ENCODE measurements at places on chromosomes 5 and 9. TPM values are rescaled to one million over a fixed set of nuclear protein-coding genes. Genes with fewer than 3 reads are reported as not detected.

DNA sequence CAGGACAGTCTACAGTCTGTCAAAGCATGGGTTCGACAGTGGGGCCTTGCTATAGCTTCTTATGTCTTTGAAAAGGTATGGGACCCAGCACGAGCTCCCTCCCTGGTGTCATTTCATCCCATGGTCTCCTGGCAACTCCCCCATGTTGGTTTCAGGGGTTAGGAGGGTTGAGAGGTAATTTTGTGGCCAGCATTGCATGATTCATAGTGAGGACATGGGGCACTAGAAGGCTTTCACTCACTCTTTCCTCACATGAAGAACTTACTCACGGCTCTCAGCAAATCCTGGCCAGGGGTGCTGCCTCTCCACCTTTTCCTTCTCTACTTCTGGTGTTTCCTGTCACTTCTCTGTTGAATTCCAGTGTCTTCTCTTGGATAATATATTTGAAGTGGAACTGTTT lies 134.7 kb upstream of the TNPO1 start:
- no peak overlapping the region for H3K27ac ChIP-seq
- H3K4me3 ChIP-seq, result no peak overlapping the region
- no peak for DNase-seq
- no peaks in the 10 kb centered on the region for H3K4me1 ChIP-seq
- no peaks in the 10 kb centered on the region for H3K36me3 ChIP-seq

DNA sequence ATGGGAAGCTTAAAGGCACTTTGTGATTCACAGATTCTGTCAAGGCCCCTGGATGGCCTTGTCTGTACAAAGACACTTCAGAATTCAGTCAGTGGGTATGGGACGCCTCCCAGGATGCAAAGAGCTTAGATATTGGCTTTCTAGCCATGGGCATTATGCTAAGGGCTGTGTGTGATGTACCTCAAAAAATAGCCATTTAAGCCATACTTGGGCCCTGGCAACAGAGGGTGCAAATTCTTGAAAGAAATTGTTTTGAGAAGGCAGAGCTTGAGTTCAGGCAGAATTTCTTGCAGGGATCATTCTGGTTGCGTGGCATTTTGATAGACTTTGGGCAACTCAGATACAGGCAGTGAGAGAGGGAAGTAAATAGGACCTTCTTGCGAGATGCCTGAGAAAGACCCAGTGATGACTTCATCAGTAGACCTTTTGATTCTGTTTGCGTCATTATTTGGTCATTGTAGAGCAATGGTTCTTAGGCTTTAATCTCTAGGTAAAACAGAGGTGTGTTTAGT lies 3.9 kb downstream of the CYFIP2 start:
- no peaks in the 10 kb centered on the region for H3K4me1 ChIP-seq
- no peaks in the 10 kb centered on the region for H3K27me3 ChIP-seq
- H3K27ac ChIP-seq, result no peak overlapping the region
- DNase-seq, result no peak
- H3K36me3 ChIP-seq, result no peaks in the 10 kb centered on the region
- no peak overlapping the region for H3K4me3 ChIP-seq

DNA sequence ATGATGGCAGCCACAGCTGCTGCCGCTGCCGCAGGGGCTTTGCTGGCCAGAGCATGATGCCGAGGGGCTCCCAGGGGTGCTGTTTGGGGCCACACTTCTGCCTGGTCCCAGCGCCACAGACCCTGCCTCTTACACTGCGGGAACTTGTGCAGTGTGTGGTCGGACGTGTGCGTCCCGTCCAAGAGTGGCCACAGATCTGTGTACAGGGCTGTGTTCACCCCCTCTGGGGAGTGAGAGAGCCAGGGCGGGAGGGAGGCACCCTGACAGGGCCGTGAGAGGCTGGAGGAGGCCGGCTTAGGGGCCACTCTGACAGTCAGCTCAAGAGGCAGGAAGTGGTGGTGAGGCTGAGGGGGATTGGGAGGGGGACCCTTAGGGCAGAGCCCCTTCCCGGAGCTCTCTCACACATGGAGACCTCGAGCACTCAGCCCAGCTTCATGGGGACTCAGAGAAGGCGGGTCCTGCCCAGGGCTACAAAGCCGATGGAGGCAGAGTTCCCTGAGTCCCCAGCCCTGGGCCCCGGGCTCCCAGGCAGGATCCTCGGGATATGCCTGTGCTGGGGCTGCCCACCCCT lies 13.1 kb upstream of the CARD19 start:
- H3K4me1 ChIP-seq, result no peaks in the 10 kb centered on the region
- H3K27me3 ChIP-seq, result no peaks in the 10 kb centered on the region
- no peak overlapping the region for H3K27ac ChIP-seq
- no peak for DNase-seq

- H3K4me3 ChIP-seq, result no peak overlapping the region
- no peak for DNase-seq
- H3K36me3 ChIP-seq, result no peaks in the 10 kb centered on the region
- H3K27me3 ChIP-seq, result no peaks in the 10 kb centered on the region
- H3K27ac ChIP-seq, result no peak overlapping the region
Observed at GRCh38 chr5:142080248-142080647, 28.3 kb upstream of the NDFIP1 start.

GRCh38 chr5:66931651-66932050 lies 264.9 kb downstream of the CD180 start:
- H3K36me3 ChIP-seq, result no peaks in the 10 kb centered on the region
- no peak for DNase-seq
- H3K4me3 ChIP-seq, result no peak overlapping the region
- H3K27me3 ChIP-seq, result no peaks in the 10 kb centered on the region

GRCh38 chr9:124869986-124870560 lies 8.1 kb downstream of the ARPC5L start:
- peak; percentile 67 for DNase-seq
- H3K27me3 ChIP-seq, result no peaks in the 10 kb centered on the region
- peaks cover 25% of the 10 kb centered on the region for H3K36me3 ChIP-seq
- peaks cover 27% of the 10 kb centered on the region for H3K4me1 ChIP-seq
- peak overlapping the region; percentile 99 for H3K27ac ChIP-seq

GRCh38 chr5:93192087-93192486 lies 388.9 kb downstream of the NR2F1-AS1 start:
- no peak for DNase-seq
- H3K4me1 ChIP-seq, result no peaks in the 10 kb centered on the region
- no peaks in the 10 kb centered on the region for H3K36me3 ChIP-seq

GRCh38 chr9:83599071-83599470 lies 23.9 kb upstream of the IDNK start:
- H3K27me3 ChIP-seq, result no peaks in the 10 kb centered on the region
- H3K4me3 ChIP-seq, result no peak overlapping the region
- peaks cover 3% of the 10 kb centered on the region for H3K4me1 ChIP-seq
- peak; percentile 26 for DNase-seq
- H3K36me3 ChIP-seq, result no peaks in the 10 kb centered on the region

GRCh38 chr9:134371731-134372130 lies 45.5 kb downstream of the RXRA start:
- no peak overlapping the region for H3K4me3 ChIP-seq
- DNase-seq, result no peak
- no peak overlapping the region for H3K27ac ChIP-seq
- H3K36me3 ChIP-seq, result no peaks in the 10 kb centered on the region

DNA sequence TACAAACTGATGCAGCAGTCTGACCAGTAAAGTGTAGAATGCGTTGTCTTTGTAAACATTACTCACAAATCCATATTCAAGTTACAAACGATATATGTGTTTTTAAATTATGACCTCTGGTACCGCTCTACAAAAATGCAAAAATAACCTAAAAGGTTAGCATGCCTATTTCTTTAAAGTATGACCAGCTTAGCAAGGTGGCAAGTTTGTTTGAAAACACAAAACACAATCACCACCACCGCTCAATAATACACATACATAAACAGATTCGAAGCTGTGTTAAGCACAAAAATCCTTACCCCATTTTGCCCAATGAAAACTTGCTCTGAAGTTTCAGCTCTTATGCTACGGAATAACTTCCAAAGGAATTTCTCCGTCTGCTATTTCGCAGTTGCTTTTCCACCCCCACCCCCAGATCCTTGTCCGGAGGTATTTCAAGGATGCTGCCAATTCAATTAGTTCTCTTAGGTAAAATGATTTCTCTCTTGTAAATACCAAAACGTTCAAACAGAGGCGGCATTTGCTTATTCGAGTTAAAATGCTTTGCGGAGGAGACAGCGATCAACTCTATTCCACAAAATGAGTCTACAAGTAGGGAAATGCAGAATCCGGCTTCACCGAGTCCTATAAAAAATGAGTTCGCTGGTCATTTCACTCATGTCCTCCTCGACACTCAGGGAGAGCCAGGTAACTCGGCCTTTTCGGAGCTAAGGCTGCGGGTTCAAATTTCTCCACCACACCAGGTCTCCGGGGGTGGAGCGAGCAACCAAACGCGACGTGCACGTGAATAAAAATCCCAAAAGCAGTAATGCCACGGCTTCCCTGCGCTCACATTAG lies 1.2 kb downstream of the HOMER1 start:
- H3K4me1 ChIP-seq, result peaks cover 45% of the 10 kb centered on the region
- no peaks in the 10 kb centered on the region for H3K36me3 ChIP-seq
- peak overlapping the region; percentile 96 for H3K27ac ChIP-seq
- no peak for DNase-seq
- H3K4me3 ChIP-seq, result peak overlapping the region; percentile 85
- no peaks in the 10 kb centered on the region for H3K27me3 ChIP-seq

DNA sequence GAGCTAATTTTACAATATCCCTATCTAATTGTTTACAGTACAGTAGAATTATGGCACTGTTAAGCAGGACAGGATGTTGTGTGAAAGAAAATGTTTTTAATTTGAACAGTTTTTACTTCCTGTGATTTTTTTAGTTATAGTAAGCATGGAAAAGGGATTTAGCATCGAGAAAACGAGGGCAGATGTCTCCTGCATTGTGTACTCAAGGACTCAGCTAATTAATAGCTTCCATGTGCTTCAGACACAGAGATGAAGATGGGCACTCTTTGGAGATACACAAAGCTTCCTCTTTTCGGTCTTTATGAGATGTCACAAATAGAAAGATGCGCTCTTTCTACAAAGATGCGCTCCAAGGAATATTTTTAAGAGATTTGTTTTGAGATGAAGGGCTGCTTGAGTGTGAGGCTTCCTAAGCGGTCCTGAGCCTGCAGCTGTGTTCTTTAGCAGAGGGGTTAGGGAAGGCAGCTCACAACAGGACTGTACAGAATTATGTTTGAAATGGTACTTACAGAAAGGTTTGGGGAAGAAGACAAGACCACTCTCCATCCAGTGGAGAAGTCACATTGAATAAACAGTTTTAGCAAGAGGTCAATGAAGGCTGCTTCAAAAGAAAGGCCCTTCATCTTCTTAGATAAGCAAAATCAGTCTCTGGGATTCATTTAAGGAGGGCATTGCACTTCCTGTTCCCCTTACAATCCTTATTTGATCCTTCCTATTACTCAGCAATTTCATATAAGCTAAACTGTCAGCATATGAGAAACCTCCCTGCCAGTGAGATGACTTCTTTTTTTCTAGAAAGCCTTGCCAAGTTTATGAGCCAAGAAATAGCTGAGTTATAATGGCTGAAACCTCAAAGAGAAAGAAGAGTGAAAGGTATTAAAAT lies 311.5 kb downstream of the EFNA5 start:
- peak overlapping the region; percentile 28 for H3K27ac ChIP-seq
- H3K4me1 ChIP-seq, result peaks cover 32% of the 10 kb centered on the region
- peak; percentile 81 for DNase-seq
- no peaks in the 10 kb centered on the region for H3K36me3 ChIP-seq
- H3K27me3 ChIP-seq, result no peaks in the 10 kb centered on the region

DNA sequence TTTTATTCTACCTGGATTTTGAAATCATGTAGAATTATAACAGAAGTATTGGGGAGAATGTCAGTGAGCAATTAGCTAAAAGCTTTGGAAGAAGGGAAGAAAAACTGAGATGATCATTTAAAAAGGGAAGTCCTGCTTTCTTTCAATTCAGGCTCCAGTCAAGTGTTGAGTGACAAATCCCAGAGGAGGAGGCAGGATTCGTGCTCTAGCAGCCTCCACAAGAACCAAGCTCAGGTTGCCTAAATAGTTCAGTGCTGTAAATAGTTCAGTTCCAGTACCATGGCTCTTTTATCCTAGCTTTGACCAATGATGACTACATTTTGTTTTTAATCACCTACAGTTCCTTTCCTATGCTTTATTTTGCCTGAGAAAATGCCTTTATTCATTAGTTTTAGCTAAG lies 204.9 kb upstream of the NREP start:
- H3K27ac ChIP-seq, result no peak overlapping the region
- no peak overlapping the region for H3K4me3 ChIP-seq
- DNase-seq, result no peak
- no peaks in the 10 kb centered on the region for H3K4me1 ChIP-seq

GRCh38 chr5:64506567-64507263 lies 900 bp downstream of the RGS7BP start:
- H3K27me3 ChIP-seq, result peaks cover 86% of the 10 kb centered on the region
- no peak for DNase-seq
- H3K4me1 ChIP-seq, result no peaks in the 10 kb centered on the region
- H3K27ac ChIP-seq, result no peak overlapping the region

DNA sequence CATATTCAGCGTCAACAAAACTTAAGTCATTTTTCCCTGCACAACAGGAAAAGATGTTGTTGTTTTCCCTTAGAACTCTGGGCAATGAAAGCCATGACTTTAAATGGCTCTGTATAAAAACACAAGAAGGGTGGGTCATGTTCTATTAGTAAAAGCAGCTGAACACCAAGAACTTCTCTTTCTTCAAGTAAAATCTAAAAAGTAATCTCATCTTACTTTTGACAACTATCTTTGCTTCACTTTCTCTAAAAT lies 9.1 kb downstream of the PFDN1 start:
- peak overlapping the region; percentile 24 for H3K27ac ChIP-seq
- no peak for DNase-seq
- H3K36me3 ChIP-seq, result no peaks in the 10 kb centered on the region
- no peaks in the 10 kb centered on the region for H3K27me3 ChIP-seq
- no peak overlapping the region for H3K4me3 ChIP-seq

DNA sequence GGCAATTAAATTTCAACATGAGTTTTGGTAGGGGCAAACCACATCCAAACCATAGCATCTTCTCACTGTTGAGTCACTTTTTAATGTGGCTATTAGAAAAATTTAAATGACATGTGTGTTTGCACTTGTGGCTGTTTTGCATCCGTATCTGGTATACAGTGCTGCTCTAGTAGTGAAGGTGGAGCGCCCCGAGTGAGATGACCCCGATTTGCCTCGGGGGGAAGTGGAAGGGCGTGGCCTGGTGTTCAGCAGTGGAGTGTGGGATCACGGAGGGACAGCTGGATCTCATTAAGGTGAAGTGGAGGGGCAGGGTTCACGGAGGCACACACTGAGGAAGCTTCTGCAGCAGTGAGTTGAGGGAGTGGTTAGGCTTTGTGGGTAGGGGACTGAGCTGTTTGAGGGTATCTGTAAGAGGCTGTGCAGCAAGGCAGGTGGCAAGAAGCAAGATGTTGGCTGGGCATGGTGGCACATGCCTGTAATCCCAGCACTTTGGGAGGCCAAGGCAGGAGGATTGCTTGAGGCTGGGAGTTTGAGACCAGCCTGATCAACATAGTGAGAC lies 6.2 kb upstream of the GMCL2 start:
- DNase-seq, result no peak
- H3K36me3 ChIP-seq, result no peaks in the 10 kb centered on the region
- no peak overlapping the region for H3K27ac ChIP-seq
- no peaks in the 10 kb centered on the region for H3K27me3 ChIP-seq
- no peaks in the 10 kb centered on the region for H3K4me1 ChIP-seq

GRCh38 chr5:96893342-96893741 lies 17.0 kb downstream of the ERAP2 start:
- no peak overlapping the region for H3K4me3 ChIP-seq
- H3K4me1 ChIP-seq, result no peaks in the 10 kb centered on the region
- H3K36me3 ChIP-seq, result no peaks in the 10 kb centered on the region
- no peak overlapping the region for H3K27ac ChIP-seq
- H3K27me3 ChIP-seq, result no peaks in the 10 kb centered on the region

CAAP1 gene
- total RNA-seq, result 9.1 TPM

ZNF300 gene
- 13.1 TPM for total RNA-seq

GBGT1 gene
- total RNA-seq, result 1.8 TPM

PCA3 gene
- total RNA-seq, result not detected

ZNF462 gene
- total RNA-seq, result 40.5 TPM

TAS2R1 gene
- total RNA-seq, result not detected

HAVCR1 gene
- not detected for total RNA-seq

TRUB2 gene
- 57.4 TPM for total RNA-seq

RNF183 gene
- not detected for total RNA-seq
